ENCODE measurements at places on chromosomes 2 and 18.

DNA sequence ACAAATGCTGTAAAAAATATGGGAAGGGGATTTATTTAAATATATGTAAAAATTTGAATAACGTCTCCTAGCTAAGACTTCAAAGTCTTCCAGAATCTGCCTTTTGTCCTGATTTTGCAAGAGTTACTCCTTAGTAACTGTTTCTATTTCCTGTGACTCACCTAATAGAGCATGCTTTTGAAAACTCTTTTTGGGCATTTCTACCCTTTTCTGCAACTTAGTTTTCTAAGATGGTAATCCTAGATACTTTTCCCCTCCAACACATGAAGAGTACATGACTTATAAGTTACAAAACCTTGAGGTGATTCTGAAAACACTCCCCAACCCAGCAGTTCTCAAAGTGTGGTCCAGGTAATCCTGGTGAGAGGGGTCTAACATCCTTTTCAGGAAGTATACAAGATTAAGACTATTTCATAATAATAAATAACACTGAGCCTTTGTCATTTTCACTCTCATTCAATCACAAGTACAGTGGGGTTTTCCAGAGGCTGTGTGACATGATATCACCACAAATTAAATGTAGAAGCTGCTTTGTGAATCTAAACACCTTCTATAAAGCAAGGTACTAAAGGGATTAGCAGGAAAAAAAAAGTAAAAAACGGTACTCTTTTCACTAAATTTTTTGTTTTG, 31.9 kb downstream of the PPP4R3B start:
- no peak for DNase-seq

DNA sequence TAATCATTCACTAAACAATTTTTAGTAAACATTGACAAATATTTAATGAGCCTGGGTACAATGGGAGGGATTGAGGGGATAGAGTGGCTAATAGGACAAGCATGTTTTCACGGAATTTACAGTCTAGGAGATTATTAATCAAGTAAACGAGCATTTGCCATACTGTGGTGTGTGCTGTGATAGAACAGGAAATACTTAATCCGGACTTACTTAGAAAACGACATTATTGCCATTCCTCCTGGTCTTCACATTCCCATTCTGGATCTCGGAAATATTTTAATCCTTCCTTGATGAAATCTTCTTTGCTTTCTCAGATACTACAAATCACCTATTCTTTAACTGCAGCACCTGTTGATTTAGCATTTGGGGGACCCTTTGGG, 905 bp downstream of the TTLL4 start:
- DNase-seq = no peak

- DNase-seq = no peak
Observed at GRCh38 chr18:42290318-42291307, 335.6 kb downstream of the PIK3C3 start.

GRCh38 chr2:98869870-98870269, 66.2 kb downstream of the CRACDL start:
- no peak for DNase-seq

DNA sequence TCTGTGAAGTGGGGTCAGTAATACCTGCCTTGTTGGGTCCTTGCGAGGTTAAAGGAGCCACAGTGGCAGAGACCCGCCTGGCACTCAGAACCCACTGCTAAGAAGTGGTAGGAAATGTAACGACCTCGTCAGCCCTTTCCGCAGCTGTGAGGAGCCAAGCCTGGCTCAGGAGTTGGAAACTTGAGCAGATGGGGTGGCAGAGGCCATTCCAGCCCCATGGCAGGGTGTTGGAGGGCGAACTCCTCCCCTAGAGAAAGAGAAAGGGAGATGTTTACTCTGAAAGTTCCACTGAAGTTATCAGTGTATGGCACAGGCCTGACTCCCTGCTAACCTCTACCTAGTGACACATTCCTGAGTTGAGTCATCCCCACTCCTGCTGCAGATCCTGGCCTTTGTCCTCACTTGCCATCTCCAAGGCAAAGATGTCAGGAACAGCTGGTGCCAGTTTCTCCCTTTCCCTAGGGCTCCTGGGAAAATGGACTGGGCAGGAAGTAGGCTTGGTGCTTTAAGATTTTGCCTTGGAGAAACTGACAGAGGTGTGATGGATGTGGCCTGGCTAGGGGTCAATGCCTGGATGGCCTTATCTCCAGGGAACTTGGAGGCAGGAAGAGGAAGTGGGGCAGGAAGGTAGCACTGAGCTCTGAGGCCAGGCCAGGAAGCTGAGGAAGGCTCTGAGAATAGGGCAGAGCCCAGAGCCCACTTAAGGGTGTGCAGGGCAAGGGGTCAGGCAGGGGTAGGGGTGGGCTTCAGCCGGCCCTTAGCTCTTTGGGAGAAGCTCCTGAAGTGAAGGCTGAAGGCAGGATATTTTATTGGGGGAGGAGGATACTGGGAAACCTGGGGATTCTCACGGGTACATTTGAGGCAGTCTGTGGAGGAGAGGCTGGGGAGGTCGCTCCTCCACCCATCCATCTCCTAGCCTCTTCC, 888 bp downstream of the VAMP5 start:
- DNase-seq = no peak

DNA sequence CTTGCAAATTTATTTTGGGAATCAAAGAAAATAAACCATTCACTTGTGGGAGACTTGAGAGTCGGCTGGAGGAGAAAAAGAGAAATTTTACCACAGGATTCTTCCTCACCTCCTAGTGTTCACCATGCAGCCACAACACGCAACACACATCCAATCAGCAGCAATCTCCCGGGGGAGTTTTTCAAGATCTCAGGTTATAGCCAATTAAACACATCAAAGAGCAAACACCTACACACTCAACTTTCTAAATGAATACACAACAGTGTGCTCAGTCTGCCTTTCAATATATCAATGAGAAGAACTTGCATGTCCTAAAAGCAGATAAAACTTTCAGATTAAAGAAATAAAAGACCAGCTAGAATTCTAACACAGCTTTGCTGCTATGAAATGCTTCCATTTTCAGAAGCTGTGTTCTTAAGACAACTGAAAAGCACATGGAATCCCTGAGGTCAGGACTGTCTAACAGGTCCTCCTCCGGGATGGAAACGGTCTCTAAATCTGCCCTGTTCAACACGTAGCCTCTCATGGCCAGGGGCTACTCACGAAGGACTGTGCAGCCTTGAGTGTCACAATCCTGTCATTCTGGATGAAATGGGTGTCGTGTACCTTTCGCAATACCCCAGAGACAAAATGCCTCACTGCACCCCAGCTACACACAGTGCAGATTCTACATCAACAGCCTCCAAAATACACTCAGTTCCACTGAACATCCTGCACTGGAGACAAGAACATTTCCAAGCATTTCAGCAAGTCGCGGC, 84.2 kb downstream of the ZNF516 start:
- no peak for DNase-seq

GRCh38 chr2:218722876-218723785, 12.5 kb downstream of the TTLL4 start:
- DNase-seq = no peak

DNA sequence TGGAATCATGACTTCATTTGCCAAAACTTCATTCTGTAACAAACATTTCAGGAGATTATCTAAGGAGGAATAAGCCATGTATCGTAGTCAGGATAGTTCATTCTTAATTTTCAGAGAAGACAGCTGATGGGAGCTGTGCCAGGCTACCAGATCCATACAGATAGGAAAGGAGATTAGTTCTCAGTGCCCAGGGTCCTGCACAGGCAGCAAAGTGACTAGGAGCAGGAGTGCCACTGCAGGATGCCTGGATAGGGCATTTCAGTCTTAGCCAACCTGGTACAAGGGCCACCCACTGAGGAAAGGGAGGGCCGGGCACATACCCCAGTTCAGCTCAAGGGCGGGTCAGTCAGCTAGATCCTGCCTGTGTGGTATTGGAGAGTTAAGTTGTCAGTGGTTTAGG, 6.7 kb upstream of the OSR1 start:
- no peak for DNase-seq

- no peak for DNase-seq
Observed at GRCh38 chr2:160291382-160291781, 91.3 kb upstream of the ITGB6 start.

- DNase-seq = no peak
Observed at GRCh38 chr18:57895182-57895581, 92.1 kb upstream of the ATP8B1 start.

- DNase-seq = no peak
Observed at GRCh38 chr18:57813245-57813644, 10.1 kb upstream of the ATP8B1 start.

GRCh38 chr2:192544371-192544955, 349.7 kb upstream of the TMEFF2 start:
- DNase-seq = no peak

DNA sequence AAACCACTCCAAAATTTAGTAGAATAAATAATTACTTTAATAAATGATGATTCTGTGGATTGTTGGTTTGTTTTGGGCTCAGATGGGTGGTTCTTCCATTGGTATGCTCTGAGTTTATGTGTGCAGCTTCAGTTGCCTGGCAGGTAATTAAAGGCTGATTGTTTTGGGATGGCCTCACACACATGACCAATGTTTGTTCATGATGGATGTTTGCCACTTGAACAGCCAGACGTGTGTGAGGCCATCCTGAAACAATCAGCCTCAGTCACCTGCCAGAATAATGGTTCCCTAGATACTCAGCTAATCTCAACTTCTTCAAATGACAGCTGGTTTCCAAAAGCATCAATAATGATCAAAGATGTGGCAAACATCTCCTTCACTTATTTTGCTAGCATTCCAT, 352.5 kb upstream of the GULP1 start:
- no peak for DNase-seq
